ENCODE measurements at places on chromosomes 7 and 10.
A peak's percentile ranks its signal among the peaks of the same experiment; 100 is the strongest.

DNA sequence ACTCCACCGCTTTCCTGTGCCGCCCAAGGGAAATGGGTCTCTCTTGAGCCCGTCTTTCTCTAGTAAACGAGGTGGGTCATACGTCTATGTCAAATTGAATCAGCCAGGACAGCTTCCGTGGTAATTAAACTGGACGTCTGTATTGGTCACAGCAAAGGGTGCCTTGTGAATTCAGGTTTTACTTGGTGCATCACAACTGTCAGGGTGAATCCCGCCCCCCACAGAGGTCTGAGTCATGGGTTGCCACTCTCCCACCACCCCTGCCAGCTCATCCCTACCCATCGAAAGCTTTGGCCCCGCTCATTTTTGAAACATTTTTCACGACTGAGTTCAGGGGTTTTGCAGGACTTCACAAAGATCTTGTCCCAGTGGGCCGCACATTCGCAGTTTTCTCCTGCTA, 8.0 kb upstream of the SP8 start:
- no peak for DNase-seq

DNA sequence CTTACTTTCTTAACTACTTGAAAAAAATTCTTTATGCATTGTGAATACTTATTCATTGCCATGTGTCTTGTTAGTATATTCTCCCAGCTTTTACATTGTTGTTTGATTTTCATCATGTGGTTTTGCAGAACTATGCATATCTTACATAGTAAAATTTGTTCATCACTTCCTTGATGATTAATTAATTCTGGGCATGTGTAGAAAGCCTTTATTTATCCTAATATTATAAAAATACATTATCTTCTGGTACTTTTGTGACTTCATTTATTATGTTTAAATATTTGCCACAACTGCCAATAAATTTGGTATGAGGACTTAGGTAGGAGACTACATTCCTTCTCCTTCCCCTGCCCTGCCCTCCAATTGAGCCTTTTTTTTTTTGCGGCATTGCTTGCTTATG, 166.0 kb upstream of the ZNF32 start:
- no peak for DNase-seq

- DNase-seq: no peak
Measured at GRCh38 chr10:27688991-27689390, 56.6 kb downstream of the MKX start.

DNA sequence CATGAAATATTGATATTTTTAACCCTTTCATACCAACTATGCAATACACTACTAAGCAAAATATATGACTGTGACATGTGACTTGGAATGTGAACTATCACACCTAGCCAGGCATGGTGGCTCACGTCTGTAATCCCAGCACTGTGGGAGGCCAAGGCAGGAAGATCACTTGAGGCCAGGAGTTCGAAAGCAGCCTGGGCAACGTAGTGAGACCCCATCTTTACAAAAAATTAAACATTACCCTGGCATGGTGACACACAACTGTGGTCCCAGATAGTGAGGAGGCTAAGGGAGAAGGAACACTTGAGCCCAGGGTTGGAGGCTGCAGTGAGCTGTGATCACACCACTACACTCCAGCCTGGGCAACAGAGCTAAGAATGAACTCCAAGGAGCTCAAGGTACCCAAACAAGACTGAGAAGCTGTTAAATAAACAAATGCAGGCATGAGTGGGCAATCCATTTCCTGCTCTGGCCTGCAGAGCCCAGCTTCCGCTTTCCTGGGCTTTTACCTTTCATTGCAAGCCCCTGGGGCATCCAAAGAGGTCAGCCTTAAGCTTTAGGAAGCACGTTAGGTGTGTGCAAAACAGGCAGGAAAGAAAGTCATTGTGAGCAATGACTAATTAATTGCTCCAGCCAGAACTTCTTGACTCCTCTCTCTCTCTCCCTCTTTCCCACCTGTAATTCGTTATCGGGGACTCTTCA, 162.1 kb upstream of the FOXK1 start:
- DNase-seq: no peak

DNA sequence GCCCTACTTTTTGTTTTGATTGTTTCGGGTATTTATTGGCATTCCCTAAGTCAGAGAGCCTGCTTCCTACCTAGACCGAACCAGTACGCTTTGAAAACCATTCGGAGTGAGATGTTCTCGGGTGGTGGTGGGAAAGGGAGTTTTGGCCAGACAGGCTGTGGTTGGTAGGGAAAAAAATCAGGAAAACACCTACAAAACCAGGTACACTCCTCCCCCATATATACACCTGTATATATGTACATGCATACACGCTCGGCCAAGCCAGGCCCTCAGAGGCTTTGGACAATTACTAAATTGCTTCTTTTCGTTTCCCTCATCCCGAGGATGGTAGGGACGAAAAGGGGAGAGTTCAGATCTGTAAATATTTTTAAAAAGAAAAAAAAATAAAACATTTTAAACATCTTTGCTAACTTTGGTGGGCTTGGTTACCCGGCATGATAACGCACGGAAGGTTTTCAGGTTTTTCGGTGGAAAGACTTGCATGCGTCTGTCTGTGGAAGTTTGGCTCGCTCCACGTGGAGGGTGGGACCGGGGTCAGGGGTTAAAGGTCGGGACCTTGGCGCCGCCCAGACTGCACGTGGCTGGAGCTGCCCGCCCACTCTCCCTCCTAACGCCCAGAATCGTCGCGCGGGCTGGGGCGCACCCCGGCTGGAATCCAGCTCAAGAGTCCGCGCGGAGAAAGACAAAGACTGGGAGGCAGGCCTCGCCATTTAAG, 2.5 kb downstream of the HMX2 start:
- DNase-seq: no peak

GRCh38 chr7:114687238-114687637, 234.7 kb upstream of the MDFIC start:
- no peak for DNase-seq

GRCh38 chr7:47543714-47544113, 38.2 kb downstream of the TNS3 start:
- no peak for DNase-seq

DNA sequence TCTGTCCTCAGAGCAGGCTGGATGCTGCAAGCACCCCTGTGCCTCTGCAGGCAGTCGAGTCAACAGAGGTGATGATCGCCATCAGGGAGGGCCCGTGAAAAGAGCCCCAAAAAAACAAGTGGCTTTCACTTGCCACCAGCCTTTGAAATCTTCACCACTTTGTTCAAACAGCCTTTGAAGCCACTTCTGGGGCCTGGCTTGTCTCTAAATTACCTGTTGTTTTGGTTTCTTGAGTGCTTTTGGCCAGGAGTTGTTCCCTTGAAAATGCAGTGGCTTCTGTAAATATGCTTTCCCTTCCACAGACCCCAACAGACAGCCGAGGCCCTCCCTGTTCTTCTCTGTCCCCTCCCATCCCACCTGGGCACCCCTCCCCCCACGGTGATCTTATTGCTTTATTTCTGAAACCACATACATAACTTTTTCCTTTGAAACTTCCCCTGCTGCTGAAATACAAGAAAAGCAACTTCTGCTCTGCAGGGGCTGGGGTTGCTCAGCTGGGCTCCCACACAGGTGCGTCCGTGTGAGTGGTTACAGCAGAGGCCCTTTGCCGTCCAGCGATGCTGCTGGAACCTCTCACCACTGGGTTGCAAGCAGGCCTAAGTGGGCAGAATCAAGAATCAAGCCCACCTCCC, 283.8 kb upstream of the SHH start:
- DNase-seq: peak; percentile 7

- DNase-seq: no peak
Measured at GRCh38 chr10:61283066-61283465, 170.1 kb downstream of the TMEM26 start.

- no peak for DNase-seq
Measured at GRCh38 chr7:128217967-128218652, 23.0 kb upstream of the LEP start.

GRCh38 chr10:129416956-129417765, 49.9 kb upstream of the MGMT start:
- DNase-seq: no peak

GRCh38 chr7:135834266-135834665, 85.7 kb upstream of the FAM180A start:
- no peak for DNase-seq

- DNase-seq: no peak
Measured at GRCh38 chr7:1311406-1312135, 78.9 kb downstream of the UNCX start.

- DNase-seq: no peak
Measured at GRCh38 chr10:22651276-22651980, 63.0 kb downstream of the PIP4K2A start.

GRCh38 chr10:132359305-132360040, 27.5 kb downstream of the LRRC27 start:
- no peak for DNase-seq

DNA sequence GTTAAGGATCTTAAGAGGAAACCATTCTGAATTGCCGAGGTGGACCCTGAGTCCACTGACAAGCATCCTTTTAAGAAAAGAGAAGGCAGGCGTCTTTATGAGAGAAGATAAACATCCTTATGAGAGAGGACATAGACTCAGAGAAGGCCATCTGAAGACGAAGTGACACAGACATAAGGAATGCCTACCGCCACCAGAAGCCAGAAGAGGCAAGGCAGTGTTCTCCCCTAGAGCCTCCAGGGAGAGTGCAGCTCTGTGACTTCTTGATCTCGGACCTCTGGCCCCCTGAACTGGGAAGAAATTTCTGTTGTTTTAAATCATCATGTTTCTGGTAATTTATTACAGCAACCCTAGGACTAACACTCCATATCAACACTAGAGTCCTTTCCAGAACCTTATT, 25.2 kb upstream of the ING3 start:
- no peak for DNase-seq

- no peak for DNase-seq
Measured at GRCh38 chr7:130152493-130153210, 52.6 kb downstream of the TMEM209 start.

DNA sequence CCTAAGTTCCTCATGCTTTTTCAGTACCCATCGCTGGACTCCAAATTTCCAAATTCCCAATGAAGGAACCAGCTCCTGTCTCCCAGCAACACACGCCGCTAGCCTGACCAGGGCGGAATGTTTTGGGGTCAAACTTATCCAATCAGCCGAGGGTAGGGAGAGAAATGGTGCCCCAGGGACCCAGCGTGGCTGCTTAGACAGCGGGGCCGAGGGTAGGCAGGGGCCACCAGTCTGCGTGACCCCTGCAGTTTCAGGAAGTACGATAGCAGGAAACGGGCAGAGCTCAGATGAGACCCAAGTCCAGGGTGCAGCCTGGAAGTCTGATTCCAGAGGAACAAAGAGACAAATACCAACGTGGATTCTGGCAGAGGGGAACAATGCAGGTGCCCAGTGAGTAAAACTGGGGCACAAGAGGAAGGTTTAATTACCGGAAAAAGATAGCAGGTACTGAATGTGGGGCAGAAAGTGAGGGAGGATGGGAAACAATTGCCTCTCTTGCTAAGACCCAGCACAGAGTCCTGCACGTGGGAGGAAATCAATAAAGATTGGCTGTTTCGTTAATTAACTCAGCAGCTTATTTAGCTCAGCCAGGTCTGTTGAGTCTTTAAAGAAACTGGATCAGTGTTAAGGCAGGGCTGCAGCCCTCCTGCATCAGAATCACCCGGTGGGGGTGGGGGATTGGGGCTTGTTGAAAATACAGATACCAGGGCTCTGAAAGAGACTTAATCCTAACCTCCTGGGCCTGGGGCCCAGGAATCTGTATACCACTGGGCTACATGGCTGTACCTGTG, 50.4 kb upstream of the NFE2L3 start:
- DNase-seq: no peak

DNA sequence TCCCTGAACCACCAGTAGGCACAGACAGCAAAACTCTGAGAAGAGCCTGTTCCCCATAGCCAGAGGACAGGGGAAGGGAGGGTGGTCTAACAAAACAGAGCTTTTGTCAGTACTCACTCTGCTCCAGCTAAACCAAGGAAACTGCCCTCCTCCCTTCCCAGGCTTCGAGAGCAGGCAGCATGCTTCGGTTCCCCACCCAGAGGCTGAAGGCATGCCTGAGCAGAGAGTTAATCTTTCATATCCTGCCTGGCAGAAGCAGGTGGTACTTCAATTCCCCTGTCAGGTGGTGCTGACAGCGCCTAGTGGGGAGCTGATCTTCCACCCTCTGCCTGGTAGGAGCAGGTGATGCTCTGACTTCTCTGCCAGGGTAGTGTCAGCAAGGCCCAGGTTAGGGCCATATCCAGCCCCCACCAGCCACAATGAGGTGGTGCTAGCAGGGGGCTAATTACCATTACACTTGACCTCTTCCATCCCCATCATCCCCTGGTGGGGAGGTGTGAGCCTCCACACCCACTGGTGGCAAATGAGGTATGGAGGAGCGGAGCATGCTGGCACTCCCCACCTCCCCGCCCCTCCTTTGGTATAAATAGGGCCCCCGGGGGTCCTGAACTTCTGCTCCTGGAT, 35.1 kb downstream of the SDK1 start:
- DNase-seq: no peak

- DNase-seq: no peak
Measured at GRCh38 chr7:724298-724697, 2.2 kb upstream of the DNAAF5 start.

GRCh38 chr10:125084614-125085257, 75.6 kb downstream of the CTBP2 start:
- DNase-seq: no peak

DNA sequence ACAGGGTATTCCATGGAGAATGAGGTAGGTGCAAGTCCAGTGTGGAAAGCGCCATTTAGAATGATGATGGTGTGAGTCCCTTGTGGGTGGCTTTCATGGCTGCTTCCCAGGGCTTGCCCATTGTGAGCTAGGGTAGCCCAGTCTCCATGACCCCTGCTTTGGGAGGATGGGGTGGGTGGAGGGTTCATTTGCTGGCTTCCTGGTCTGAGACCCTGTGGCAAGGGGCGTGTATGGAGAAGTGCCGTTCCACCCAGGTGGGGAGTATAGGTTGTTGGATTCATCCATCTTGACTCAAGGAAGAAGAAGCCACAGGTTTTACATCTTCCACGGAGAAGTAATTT, 27.7 kb downstream of the CCM2 start:
- no peak for DNase-seq

DNA sequence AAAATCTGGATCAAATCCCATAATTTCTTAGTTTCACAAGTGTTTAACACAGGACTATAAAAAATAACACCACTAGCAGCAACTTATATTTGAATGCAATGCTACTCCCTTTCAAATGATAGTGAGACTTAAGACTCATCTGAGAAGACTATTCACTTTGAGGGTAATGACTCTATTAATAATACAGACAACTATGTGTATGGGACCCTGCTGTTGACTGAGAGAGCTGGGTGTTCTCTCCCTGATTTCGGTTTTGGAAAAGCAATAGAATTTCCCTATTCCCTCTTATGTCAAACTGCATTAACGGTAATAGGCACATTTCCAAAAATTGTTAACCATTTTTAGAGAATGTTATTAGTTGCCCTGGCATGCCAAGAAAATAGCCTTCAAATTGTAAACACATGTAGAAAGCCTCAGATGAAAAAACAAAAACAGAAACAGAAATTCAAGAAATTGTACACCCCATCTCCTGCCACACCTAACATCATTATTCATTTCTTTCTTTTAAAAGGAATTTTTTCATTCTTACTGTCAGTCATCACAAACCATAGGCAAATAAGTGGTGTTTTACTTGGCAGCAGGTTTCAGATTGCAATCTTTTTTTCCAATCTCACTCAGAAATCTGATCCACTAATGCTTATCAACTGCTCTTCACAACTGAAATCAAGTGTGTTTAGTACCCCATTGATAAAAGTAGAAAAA, 153.7 kb downstream of the TFPI2 start:
- DNase-seq: no peak

GRCh38 chr10:31586723-31587638, 268.0 kb downstream of the ZEB1 start:
- DNase-seq: no peak

- peak; percentile 9 for DNase-seq
Measured at GRCh38 chr7:43071604-43072003, 40.8 kb upstream of the HECW1 start.
